CMK (cell line): ENCODE measurements at places on chromosomes 3 and 15.

GRCh38 chr3:158790901-158791589 lies 10.8 kb upstream of the MFSD1 start:
- peak; percentile 42 for DNase-seq

GRCh38 chr15:53511175-53511574 lies 248.3 kb downstream of the WDR72 start:
- DNase-seq, result no peak

DNA sequence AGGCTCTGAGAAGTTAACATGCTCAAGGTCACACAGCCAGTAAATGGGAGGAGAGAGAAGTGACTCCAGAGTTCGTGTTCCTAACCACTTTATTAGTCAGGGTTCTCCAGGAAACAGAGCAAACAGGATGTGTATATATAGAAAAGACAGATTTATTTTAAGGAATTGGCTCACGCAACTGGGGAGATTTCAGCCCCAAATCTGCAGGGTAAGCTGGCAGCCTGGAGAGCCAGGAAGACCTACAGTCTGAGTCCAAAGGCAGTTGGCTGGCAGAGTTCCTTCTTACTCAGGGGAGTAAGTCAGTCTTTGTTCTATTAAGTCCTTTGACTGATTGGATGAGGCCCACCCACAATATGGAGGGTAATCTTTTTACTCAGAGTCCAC lies 118.2 kb upstream of the PROK2 start:
- DNase-seq, result no peak

DNA sequence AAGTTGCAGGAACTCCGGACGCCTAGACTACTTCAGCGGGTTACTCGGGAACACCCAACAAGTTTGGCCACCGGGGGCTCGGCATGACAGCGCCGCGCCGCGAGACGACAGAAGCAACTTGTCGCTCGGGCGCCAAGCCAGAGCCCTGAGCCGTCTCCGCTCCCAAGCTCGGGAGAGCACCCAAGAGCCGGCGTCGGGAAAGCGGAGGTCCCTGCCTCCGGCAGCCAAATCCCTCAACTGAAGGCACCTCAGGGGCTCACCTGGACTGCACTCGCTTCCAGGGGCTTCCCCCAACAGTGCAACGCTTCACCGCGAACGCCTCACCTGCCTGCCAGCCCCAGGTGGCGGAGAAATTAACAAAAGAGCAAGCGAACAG lies 640 bp downstream of the MB21D2 start:
- DNase-seq, result no peak

GRCh38 chr3:23620638-23621015 lies 185.1 kb upstream of the UBE2E1 start:
- no peak for DNase-seq

DNA sequence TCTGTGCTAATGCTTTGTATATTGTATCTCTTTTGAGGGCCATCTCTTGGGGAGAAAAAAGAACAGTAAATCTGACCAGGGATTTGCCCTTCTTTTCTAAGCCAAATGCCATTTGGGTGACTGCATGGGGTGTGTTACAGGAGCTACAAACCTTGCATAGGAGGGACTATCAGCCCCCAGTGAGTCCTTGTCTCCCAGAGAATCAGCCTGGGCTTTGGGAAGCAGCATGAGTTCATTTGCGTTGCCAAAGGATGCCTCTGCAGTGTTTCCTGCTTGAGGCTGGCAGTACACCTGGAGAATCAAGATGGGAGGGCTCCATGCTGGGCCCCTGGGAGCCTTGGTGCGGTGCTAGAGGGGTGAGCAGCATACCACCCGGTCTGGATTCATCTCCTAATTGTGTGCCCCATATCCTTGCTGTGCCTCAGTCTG lies 49.6 kb upstream of the POLG start:
- DNase-seq, result no peak
